Neural crest cell (in vitro differentiated cells): ENCODE measurements at places on chromosomes 7 and 10. TPM values are rescaled to one million over a fixed set of nuclear protein-coding genes. Genes with fewer than 3 reads are reported as not detected.

The CDC14C gene
- not detected in 2 replicates for total RNA-seq

The TMEM229A gene
- 10.3 and 10.9 TPM in 2 replicates for total RNA-seq

The LIPK gene
- total RNA-seq: not detected in 2 replicates

The DPP6 gene
- 1.6 and 2.2 TPM in 2 replicates for total RNA-seq

DNA sequence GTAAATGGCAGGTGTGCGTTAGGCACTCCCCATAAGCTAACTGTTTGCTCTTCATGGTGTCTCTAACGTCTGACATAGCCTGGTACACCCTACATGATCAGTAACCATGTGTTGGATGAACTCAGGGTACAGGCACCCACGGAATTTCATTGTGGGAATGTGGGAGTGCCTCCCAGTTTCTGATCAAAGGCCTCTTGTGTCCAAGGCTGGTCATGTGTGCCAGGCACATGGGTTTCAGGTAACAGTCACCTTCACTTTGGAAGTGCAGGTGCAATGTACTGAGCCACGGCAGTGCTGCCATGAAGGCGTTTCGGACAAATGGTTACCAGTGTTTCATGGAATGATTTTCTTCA, 298.3 kb downstream of the DNAJB6 start:
- H3K27me3 ChIP-seq: no peaks in the 10 kb centered on the region
- H3K36me3 ChIP-seq: peaks cover 42% of the 10 kb centered on the region
- peaks cover 36% of the 10 kb centered on the region for H3K4me1 ChIP-seq
- H3K4me3 ChIP-seq: no peak overlapping the region
- no peak overlapping the region for H3K27ac ChIP-seq
- DNase-seq: no peak

GRCh38 chr7:158257516-158258410, 329.9 kb downstream of the PTPRN2 start:
- H3K36me3 ChIP-seq: no peaks in the 10 kb centered on the region
- H3K27me3 ChIP-seq: no peaks in the 10 kb centered on the region
- peak overlapping the region; percentile 55 for H3K27ac ChIP-seq
- H3K4me1 ChIP-seq: peaks cover 24% of the 10 kb centered on the region

DNA sequence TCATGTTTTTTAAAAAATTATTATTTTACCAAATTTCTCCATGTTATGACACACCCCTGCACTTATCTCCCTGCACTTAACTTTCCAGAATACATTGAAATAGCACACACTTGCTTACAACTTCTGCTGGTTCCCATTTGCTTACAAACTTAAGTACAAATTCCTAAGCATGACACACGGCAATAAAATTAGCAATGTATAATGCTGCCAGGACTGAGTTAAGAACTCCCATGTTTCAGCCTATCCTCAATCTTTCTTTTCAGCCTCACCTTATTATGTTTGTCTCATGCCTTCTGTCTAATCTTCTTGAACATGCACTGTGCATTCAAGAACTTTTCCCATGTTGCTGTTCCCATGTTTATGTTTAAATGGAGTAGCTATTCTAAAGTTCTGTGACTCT, 40.8 kb downstream of the PRPS1L1 start:
- H3K36me3 ChIP-seq: no peaks in the 10 kb centered on the region
- H3K4me1 ChIP-seq: no peaks in the 10 kb centered on the region
- H3K4me3 ChIP-seq: no peak overlapping the region
- H3K27me3 ChIP-seq: no peaks in the 10 kb centered on the region

DNA sequence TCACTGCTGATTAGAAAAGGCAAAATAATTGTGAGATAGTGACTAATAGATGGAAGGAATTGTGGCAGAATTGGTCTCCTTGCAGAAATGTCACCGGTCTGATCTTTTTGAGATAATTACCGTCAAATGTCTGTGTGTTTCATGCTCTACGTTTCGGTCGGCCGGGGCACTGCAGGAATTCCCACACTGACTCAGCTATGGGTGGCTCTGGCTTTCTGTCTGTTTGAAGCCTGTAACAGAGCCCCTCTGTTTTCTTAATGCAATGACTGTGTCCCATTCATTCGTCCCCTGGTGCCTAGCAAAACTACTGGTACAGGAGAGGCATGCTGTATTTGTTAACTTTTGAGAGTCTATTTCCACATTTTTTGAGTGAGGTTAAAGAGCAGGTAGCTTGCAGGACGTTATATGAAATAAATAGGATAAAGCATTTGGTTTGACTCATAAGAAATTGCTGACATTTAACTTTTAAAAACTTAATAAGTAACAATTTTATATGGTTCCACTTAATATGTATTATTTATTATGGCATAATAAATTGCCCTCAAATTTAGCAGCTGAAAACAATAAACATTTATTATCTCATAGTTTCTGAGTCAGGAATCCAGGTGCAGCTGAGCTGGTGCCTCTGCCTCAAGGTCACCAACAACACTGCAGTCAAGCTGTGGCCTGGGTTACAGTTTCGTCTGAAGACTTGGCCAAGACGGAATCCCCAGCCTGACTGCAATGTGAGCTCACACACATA, 53.3 kb upstream of the CTBP2 start:
- no peaks in the 10 kb centered on the region for H3K36me3 ChIP-seq
- H3K27ac ChIP-seq: peak overlapping the region; percentile 53
- peaks cover 34% of the 10 kb centered on the region for H3K4me1 ChIP-seq
- peak overlapping the region; percentile 9 for H3K4me3 ChIP-seq

DNA sequence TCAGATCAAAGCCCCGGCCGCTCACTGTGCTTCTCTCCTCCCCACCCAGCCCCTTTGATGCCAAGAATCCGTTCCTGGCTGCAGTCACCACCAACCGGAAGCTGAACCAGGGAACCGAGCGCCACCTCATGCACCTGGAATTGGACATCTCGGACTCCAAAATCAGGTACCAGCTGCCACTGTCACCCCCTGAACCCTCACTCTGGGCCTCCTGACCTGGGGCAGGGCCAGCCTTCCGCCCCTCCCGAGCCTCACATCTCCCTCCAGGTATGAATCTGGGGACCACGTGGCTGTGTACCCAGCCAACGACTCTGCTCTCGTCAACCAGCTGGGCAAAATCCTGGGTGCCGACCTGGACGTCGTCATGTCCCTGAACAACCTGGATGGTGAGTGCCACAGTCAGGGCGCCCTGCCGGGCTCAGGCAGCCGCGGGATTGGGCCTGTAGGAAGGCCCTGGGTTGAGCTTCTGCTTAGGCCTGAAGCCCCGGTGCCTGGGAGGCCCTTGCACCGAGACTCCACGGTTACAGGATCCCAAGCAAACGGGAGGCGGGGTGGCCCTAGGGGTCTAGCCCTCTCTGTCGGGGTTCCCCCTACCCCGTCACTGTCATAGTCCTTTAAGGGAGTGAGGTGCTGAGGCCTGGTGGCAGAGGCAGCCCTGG, 10.8 kb downstream of the TMEM120A start:
- peaks cover 8% of the 10 kb centered on the region for H3K36me3 ChIP-seq
- no peak for DNase-seq
- H3K27ac ChIP-seq: no peak overlapping the region
- H3K4me3 ChIP-seq: no peak overlapping the region
- H3K27me3 ChIP-seq: no peaks in the 10 kb centered on the region
- peaks cover 4% of the 10 kb centered on the region for H3K4me1 ChIP-seq

GRCh38 chr10:128044961-128045832, 81.0 kb downstream of the MKI67 start:
- H3K4me1 ChIP-seq: peaks cover 11% of the 10 kb centered on the region
- no peaks in the 10 kb centered on the region for H3K27me3 ChIP-seq
- no peaks in the 10 kb centered on the region for H3K36me3 ChIP-seq
- H3K4me3 ChIP-seq: no peak overlapping the region

DNA sequence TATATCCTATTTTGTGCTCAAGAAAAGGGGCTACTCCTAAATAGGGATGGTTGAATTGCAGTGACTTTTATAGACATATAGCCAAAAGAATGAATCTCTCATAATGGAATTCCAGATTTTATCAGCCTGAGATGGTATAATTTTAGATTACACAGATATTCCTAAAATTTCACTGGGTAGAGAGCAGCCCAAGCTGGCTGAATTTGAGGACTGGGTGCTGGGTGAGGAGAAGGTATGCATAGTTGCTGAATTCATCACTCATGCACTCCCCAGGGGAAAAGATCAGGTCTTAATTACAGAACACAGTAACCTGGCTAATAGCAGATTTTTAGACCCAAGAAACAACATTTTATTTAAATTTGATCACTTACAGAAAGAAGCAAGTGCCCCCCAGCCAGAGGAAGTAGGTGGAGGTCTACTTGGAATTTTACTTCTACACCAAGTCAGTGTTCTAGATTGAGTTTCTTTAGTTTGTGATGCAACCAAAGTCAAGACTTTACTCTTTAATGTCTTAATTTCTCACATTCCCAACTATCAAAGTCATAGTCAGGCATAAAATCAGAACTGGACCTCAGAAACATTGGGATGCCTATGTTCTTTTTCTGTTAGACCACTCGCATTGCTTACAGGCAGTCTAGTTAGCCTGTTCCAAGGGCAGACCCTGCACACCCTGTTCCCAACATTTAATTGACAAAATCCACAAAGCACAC, 337.4 kb upstream of the PODXL start:
- peaks cover 16% of the 10 kb centered on the region for H3K27me3 ChIP-seq
- no peak overlapping the region for H3K4me3 ChIP-seq
- DNase-seq: no peak
- peaks cover 19% of the 10 kb centered on the region for H3K4me1 ChIP-seq
- H3K36me3 ChIP-seq: no peaks in the 10 kb centered on the region

GRCh38 chr10:103397191-103397825, 882 bp downstream of the PDCD11 start:
- peaks cover 48% of the 10 kb centered on the region for H3K4me1 ChIP-seq
- peak overlapping the region; percentile 100 for H3K4me3 ChIP-seq
- H3K36me3 ChIP-seq: peaks cover 6% of the 10 kb centered on the region
- no peak for DNase-seq
- no peaks in the 10 kb centered on the region for H3K27me3 ChIP-seq

DNA sequence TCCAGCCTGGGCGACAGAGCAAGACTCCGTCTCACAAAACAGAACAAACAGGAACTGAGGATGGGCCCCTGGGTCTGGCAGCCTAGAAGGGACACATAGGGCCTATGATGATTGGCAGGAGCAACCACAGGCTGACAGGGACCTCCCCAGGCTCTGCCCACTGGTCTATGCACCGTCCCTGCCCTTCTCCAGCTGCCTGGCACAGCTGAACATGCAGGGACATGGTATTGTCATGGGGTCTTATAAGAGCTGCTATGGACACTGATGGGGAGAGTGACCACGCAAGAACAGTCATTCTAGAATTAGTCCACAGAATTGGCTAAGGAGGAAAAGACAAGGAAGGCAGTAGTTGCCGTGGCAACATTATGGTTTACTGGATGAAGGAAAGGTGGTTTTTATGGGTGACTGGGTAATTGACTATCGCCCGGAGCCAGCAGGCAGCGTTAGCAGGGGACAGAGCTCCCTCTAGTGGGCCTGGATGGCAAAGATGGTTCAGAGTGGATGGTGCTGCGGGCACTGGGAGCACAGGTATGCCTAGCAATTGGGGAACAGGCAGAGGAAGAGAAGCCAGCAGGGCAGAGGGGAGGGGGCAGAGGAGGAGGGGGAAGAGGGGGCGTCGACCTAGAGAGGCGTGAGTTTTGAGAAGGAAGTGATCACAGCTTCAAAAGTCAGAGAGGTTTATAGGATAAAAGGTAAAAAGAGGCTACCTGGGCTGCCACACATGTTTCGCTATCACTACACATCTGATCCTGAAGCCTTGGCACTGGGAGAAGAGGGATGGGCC, 7.8 kb upstream of the TRIM56 start:
- H3K4me3 ChIP-seq: no peak overlapping the region
- no peaks in the 10 kb centered on the region for H3K36me3 ChIP-seq
- peaks cover 11% of the 10 kb centered on the region for H3K4me1 ChIP-seq
- H3K27me3 ChIP-seq: peaks cover 19% of the 10 kb centered on the region
- H3K27ac ChIP-seq: no peak overlapping the region

DNA sequence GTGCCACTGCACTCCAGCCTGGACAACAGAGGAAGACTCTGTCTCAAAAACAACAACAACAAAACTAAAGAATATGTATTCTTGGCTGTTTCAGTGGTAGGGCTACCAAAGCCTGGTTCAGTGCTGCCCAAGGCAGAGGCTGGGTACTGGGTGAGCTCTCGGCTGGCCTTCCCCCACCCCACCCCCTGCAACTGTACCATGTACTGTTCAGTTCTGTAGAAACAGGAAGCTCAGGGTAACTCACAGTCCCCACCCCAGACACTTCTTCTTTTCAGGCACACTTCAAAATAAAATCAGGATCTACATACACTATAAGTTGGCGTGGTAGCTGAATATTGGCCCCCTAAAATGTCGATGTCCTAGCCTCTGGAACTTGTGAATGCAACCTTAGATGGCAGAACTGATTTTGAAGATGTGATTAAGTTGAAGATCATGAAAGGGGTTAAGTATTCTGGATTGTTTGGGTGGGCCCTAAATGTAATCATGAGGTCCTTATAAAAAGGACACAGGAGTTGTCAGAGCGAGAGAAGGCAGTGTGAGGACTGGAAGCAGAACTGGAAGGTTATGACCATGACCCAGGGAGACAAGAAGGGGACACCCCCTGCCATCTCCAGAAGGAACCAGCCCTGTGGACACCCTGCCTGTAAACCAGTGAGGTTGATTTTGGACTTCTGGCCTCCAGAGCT, 31.2 kb downstream of the TBXAS1 start:
- no peak overlapping the region for H3K4me3 ChIP-seq
- H3K27me3 ChIP-seq: peaks cover 12% of the 10 kb centered on the region
- H3K27ac ChIP-seq: no peak overlapping the region
